Stimulated activated CD4-positive, alpha-beta T cell treated with anti-CD3 and anti-CD28 coated beads, Interleukin-15, amount 100 ng/mL, for 1 hour (primary cell): ENCODE measurements at places on chromosomes 5 and 9.

- DNase-seq = no peak
Measured at GRCh38 chr9:123135430-123135829, 102.0 kb downstream of the GPR21 start.

- no peak for DNase-seq
Measured at GRCh38 chr5:108727651-108728565, 19.8 kb upstream of the FER start.

DNA sequence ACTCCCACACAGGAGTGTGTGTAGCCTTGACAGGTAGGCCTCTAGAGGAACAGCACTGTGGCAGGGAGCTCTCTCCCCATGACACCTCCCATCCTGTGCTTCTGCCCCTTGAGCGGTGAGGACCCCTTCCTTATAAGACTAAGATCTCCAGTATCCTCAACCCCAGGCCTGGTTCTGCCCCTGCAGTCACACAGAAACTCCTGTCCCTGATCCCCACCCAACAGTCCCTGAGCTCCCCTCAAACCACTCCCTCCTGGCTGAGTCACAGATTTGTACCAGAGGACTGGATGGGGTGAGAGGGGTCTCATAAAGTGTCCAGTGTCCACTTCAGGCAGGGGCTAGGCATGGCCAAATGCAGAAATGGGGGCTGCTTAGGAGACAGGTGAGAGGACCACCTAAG is 47.8 kb upstream of the CDKN2AIPNL start:
- no peak for DNase-seq

DNA sequence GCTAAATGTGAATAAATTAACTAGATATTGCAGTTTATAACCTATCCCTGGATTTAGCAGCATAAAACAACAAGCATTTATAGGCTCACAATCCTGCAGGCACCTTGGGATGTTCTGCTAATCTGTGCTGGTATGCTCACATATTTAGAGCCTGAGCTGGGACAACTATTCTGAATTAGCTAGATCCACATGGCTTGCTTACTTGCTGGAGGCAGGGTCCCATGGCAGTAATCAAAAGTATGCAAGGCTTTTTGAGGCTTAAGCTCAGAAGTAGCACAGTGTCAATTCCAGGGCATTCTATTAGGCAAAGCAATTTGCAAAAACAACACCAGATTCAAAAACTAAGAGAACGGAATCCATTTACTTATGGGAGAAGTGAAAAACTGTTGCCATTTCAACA is 745.0 kb upstream of the ACO1 start:
- no peak for DNase-seq

DNA sequence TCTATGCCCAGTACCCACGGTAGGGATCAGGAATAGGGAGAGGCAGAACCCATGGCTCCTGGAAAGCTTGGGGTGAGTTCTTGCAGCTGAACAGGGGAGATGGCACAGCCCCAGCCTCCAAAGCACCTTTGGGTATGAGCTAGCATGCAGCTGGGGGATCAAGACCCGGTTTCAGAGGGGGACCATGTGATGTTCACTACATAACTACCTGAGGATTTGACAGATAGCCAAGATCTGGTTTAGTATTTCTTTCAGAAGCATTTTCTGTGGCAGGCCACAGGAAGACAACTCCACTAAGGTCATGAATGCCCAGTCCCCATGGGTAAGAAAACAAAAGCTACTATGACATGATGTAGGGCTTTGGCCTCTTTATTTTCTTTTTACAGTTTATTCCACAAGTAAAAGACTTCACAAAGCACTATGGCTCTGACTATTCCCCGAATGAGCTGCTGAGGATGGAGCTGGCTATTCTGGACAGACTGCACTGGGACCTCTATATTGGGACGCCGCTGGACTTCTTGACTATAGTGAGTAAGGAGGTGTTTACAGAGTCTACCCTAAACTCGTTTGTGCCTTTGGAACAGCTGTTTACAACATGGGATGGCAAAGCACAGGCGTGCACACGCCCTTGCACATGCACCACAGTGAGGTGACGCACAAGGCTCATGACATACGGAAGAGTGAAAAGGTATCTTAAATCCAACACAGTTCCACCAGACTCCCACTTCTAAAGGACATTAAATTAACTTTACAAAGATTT is 3.4 kb downstream of the CCNI2 start:
- no peak for DNase-seq

- no peak for DNase-seq
Measured at GRCh38 chr9:19155106-19155935, 28.0 kb upstream of the PLIN2 start.

GRCh38 chr9:113853333-113853732 is 22.8 kb upstream of the ZNF618 start:
- no peak for DNase-seq

DNA sequence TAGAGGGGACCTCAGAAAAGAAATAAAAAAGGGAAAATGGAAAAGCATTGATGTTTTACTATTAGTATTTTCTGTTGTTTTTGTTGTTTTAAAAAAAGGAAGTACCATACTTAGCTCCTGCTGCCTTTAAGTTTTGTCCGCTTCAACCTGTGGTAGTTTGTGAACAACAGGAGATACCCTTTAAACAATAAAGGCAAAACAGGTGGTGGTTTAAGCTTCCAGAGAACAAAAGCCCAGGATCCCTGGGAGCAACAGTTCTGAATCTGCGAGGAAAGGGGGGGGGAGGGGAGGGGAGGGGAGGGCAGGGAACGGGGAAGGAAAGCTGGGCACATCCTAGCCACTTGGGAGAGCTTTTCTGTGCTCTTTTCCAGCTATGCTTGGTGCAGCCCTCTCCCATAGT is 2.1 kb upstream of the PSIP1 start:
- DNase-seq = no peak

DNA sequence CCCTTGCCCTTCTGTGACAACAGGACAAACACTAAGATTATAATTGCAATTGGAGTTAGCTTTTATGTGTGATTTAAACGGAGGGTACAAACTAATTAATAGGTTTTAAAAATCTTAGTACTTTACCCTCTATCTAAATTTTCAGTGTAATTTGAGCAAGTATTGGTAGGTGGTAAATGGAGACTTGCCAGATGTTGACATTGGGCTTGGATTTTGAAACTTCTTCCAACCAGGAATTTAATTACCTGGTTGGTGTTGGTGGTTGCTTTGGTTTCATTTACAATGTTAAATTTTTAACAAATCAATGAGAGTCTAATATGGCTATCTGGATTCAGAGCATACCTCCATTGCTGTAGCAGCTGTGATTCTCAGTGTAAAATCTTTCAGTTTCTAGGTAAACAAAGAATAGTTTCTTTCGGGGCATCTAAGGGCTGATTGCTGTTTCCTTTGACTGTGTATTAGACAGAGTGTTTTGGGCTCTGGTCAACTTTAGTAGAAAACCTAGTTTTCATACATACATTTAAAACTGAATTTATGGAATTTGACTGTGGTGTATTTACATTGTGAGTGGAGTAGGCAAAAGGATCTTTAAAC is 1.9 kb downstream of the DAPK1 start:
- DNase-seq = no peak

DNA sequence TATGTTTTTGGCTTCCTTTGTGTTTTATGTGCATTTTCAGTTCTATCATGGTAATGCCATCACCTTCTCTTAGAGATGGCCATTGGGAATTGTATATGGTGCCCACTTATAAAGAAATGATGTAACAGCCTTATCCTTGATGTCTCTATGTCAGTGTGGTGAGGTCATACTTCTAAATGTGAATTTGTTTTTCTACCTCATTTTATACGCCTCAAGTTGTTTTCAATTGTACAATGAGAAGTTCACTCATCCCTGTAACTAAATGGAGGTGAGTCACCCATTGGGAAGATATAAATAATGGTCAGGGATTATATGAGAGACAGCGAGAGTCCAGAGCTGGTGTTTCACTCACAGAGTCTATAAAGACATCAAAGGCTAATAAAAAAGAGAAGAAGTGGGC is 402.4 kb downstream of the AGTPBP1 start:
- DNase-seq = no peak

DNA sequence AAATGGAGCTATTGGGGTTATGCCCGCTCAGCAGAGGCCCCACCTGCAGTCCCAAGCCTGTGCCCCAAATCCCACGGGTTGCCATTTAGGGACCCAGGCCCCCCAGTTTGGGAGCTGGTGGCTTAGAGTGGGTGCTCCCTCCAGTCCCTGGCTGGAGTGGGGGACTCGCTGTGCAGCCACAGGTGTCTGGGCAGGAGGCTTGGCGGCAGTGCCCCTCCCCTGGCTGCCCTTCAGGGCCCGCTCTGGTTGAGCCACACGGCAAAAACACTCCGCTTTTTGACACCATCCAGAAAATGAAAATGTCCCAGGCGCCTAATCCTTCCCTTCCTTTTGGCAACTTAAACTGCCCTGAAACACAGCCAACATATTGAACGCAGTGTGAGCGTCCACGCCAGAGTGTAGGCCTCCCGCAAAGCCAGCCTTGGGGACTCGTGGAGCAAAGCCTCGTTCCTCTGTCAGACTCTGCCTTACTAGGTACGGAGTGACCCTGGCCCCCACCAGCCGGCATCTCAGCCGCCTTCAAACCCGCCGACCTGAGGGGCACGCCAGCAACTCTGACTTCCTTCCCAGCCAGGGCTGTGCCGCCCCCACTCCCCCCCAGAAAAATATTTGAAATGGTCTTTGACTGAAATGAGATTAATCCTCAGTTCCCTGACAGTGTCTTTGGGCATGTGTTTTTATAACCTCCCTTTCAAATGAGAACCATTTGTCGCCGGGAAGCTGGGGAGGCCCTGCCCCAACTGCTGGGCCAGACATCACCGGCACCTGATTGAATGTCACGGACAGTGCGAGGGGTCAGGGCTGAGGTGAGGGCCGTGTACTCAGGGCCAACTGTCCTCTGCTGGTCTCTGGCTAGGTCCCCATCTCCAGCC is 98.5 kb upstream of the LMX1B start:
- no peak for DNase-seq

DNA sequence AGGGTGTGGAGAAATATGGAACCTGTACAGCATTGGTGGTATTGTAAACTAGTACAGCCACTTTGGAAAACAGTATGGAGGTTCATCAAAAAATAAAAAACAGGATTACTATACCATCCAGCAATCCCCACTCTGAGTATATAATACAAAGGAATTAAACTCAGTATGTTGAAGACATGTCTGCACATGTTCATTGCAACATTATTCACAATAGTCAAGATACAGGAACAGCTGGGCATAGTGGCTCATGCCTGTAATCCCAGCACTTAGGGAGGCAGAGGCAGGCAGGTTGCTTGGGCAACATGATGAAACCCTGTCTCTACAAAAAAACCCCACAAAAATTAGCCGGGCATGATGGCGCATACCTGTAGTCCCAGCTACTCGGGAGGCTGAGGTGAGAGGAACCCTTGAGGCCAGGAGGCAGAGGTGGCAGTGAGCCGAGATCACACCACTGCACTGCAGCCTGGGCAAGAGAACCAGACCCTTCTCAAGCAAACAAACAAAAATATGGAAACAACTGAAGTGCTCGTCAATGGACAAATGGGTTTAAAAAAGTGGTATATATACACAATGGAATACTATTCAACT is 63.6 kb downstream of the TMEM174 start:
- DNase-seq = no peak

DNA sequence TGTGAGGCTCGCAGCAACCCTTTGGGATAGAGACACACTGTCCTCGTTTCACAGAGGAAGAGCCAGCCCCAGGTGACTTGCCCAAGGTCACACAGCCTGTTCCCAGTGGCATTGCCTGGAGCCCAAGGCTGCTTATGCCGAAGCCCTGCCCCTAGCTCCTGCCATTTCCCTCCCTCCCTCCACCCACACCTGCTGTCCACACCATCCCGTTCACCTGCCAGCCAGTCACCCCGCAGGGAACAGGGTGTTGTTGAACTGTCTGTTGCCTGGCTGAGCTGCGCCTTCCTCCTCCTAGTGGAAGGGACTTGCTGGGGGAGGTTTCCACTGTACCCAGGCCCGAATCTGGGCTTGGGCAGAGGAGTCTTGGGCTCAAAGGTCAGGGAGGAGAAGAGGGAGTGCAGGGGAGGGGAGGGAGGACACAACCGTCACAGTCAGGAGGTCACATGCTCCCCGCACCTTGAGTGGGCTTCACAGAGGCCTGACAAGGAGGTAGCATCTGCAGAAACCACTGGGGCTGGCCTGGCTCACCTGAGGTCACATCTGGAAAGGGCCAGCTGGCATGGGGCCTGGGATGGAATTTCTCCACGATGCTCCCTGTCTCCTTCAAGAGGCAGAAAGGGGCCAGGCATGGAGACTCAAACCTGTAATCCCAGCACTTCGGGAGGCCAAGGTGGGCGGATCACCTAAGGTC is 6.3 kb downstream of the TTC16 start:
- no peak for DNase-seq

GRCh38 chr5:79699763-79700400 is 10.2 kb downstream of the CMYA5 start:
- no peak for DNase-seq

- DNase-seq = no peak
Measured at GRCh38 chr5:88724201-88724600, 158.8 kb downstream of the MEF2C start.

DNA sequence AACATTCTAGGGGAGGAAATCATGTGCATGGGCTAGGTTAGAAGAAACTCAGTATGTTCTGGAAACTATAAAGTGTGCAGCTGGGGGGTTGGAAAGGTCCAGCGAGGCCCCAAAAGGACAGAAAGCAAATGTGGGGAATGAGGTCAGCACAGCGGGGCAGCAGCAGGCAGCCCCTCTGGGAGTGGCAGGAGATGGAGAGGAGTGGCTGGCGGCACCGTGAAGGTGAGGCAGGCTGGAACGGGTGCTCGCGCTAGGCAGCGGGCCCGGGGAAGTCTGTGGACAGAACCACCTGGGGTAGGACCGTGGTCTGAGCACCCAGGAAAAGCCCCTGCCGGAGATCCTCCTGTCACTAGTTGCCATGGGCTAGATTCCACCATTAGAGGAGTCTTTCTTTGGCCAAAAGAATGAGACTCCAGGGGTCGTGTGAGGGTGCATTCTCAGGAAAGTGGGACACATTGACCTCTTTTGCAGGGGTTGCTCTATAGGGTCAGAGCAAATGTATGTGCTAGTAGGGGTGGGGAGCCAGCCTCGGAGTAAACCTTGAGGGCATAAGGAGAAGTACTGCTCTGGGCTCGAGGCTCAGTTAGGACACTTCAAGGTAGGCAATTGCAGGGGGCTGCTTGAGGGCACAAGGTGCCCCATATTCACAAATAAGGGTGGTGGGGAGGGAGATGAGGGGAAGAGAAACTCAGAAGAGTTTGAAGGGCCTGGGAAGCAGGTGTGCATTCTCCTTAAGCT is 61.2 kb downstream of the IL6ST start:
- DNase-seq = no peak

DNA sequence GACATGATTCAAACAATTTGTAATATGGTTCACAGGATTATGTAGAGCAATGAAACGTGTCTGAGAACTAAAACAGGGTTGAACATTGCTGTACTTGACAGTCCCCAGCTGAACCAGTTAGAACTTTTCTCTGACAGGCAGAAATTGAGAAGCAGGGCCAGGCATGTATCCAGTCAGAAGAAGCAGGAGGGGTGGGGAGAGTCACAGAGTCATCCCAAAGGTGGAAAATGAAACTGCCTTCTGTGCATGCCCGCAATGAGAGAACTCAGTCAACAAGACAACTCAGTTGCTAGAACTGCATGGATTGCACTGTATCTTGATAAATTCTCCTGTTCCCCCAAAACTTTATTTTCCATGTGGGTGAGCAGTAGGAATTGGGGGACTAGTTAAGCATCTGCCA is 72.9 kb upstream of the PRLR start:
- DNase-seq = no peak

- DNase-seq = no peak
Measured at GRCh38 chr5:95850391-95850894, 27.9 kb upstream of the GLRX start.

GRCh38 chr5:132219981-132220380 is 7.7 kb downstream of the P4HA2 start:
- DNase-seq = no peak

GRCh38 chr5:42784132-42784531 is 27.5 kb downstream of the CCDC152 start:
- DNase-seq = no peak
